ENCODE measurements at places on chromosomes 5 and 9.

DNA sequence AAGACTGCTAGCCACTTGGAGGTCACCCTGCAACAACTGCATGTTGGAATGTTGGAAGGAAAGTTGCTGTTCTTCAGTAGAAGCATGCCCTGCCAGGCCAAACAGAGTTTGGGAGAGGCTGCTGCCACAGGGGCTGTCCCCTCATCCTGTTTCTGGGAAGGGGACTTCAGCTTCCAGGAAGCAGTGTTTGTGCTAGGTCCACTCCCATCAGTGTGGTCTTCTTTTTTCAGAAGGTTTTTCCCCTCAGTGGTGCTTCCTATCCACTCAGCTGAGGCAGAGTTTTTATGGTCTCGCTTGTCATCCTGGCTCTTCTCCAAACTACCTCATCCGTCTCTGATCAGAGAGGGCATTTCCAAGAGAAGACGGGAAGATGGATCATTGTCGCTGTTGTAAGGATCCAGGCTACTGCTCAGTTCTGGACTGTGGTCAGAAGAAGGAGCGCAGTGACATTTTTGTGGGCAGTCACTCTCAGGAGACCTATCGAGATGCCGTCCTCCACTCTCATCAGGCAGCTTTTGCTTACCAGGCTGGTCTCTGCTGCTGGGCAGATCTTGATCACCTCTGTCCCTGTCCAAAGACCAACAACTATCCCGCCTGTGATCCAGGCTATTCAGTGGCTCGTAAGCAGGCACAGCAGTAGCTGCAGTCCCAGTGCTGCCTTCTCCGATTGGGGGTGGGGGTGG, 97.8 kb upstream of the C5orf63 start:
- no peak for DNase-seq

DNA sequence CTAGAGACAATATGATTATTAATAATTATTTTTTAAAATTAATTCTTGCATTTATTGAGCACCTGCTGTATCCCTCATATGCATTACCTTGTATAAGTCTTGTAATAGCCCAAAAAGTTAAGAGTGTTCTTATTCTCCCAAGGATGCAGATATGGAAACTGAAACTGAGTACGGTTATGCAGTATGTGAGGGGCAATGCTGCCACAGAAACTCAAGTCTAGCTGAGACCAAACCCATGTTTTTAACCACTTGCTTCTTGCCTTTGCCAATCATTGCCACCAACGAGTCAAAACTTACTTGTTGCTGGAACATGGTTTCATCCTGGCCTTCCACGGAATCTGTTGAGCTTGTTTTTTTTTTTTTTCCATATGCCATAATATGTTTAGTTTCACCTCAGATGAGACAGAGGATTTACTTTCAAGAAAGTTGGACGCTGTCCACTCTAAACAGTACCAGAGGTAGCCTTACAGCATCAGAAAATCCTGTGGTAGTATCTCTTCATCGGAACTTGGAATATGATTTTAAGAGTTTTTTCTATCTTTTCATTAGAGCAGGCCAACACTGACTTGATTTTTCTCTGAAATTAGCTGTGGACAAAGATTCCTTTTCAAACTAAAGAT, 27.9 kb downstream of the DOCK8 start:
- no peak for DNase-seq

GRCh38 chr9:2363781-2364180, 257.8 kb upstream of the VLDLR start:
- no peak for DNase-seq

DNA sequence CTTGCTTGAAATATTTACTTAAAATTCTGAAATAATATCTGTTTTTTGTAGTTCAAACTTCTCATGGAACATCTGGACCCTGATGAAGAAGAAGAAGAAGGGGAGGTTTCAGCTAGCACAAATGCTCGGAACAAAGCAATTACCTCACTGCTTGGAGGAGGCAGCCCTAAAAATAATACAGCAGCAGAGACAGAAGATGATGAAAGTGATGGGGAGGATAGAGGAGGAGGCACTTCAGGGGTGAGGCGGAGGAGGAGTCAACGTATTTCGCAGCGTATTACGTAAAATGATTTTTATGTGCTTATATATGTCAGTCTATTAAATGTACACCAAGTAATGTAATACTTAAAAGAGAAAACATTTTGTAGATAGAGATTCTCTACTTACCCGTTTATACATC, 185.4 kb downstream of the CPLANE1 start:
- DNase-seq: no peak

DNA sequence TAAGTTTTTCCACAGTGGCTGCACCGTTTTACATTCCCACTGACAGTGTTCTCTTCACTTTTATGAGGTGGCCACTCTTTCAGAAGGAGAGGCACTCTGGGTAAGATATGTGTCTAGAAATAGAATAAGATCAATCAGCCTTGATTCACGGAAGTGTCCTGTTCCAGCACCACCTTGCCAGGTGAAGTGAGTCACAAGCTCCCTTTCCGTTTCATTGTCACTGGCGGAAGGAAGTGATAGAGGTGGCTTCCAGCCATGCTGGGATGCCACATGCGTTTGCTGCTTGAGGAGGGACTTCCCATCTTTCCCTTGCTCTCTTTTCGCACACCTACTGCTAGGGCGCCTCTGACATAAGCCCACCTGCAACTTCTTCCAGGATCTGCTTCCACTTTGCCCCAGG, 217.1 kb downstream of the PIK3R1 start:
- DNase-seq: no peak

DNA sequence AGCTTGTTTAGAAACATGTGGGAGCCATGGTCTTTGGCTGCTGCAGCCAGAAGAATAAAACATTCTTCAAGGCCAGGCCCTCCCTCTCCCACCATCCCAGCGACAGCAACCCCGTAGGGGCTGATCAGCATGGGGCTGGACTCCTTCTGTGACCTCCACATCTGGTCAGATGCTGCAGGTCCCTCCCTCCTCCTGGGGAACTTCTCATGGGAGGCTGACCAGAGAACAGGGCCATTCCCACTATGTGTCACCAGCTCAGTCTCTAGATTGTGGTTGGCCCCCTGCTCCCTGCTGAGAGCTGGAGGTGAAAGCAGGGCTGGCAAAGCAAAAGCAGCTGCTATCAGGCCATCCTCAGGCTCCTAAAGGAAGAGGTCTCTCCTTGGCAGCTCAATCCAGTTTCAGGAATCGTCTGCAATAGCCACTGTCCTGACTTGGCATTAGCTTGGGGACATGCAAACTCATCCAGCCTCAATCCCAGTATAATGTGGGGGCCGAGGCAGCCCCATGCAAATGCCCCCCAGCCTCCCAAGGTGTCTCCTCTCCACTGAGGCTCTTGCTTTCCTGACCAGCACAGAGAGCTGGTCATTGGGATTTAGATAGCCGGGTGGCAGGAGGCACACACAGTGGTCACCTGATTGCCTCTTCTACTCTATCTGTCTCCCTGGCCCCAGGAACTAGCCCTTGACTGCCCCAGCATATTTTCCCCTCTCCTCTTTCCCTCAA, 81.5 kb downstream of the NRG2 start:
- no peak for DNase-seq

- DNase-seq: no peak
Observed at GRCh38 chr9:120948824-120949223, 22.2 kb upstream of the TRAF1 start.

GRCh38 chr9:70995511-70995910, 125.9 kb downstream of the TRPM3 start:
- no peak for DNase-seq

GRCh38 chr5:133487093-133487492, 125.2 kb downstream of the FSTL4 start:
- no peak for DNase-seq

- DNase-seq: no peak
Observed at GRCh38 chr9:113403646-113404045, 2.6 kb upstream of the ALAD start.

- no peak for DNase-seq
Observed at GRCh38 chr9:10858817-10859216, 246.0 kb upstream of the PTPRD start.

DNA sequence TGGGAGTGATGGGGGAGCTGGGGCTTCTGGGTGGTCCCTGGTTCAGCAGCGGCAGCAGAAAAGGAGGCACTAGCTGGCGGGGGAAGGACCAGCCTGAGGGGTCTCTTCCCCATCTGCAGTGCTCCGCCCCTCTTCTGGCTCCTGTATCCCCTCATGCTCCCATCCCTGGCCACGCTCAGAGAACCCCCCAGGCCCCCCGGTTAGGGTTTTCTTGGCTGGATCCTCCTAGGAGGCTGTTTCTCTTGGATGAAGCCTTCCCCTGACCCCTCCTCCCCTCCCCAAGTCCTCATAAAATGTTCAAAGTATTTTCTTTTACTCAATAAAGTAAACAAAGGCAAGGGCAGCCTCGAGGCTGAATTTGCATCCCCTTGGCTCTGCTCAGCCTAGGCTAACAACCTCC, 60.8 kb downstream of the FGF18 start:
- DNase-seq: no peak

- DNase-seq: no peak
Observed at GRCh38 chr5:81739291-81739690, 11.6 kb downstream of the SSBP2 start.

- no peak for DNase-seq
Observed at GRCh38 chr5:624118-624950, 12.2 kb downstream of the CEP72 start.

GRCh38 chr9:133991964-133992779, at the start of gene VAV2:
TSS of gene VAV2 (minus strand) at chr9:133992324. CDS start at chr9:133992278, 46 bp downstream.
- DNase-seq: no peak

DNA sequence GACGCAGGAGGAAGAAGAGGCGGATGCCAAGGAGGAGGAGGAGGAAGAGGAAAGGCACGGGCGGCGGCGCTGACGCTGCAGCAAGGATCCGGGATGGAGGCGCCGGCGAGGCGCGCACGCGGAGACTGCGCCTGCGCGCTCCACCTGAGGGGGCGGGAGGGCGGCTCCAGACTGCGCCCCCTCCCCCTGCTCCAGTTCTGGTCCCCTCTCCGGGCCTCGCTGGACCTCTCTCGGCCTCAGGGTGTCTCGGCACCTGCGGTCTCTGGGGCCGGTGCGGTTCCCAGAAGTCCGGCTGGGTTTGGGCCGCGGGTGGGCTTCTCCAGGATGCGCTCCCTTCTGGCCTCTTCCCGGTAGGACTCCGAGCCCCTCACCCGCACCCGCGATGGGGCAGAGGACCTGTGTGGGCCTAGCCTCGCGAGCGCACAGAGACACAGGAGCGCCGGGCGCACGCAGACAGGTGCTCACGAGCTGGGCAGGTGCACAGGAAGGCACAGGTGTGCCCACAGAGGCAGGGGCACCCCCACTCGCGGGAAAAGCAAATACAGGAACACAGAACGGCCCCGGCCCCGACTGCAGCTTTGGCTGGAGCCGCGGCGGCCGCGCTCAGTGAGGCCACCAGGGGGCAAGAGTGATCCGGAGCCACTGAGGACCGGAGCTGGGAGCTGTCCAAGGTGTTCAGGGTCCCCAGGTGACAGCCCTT, at the start of gene NPDC1:
Gene NPDC1, minus strand, starts transcription at position 90 of the 700 bp plus-strand sequence. CDS start 188 bp downstream, outside the sequence.
- peak; percentile 97 for DNase-seq

- no peak for DNase-seq
Observed at GRCh38 chr9:5186416-5187169, 1.2 kb upstream of the INSL6 start.

- no peak for DNase-seq
Observed at GRCh38 chr5:154209591-154210081, 19.1 kb downstream of the GALNT10 start.

DNA sequence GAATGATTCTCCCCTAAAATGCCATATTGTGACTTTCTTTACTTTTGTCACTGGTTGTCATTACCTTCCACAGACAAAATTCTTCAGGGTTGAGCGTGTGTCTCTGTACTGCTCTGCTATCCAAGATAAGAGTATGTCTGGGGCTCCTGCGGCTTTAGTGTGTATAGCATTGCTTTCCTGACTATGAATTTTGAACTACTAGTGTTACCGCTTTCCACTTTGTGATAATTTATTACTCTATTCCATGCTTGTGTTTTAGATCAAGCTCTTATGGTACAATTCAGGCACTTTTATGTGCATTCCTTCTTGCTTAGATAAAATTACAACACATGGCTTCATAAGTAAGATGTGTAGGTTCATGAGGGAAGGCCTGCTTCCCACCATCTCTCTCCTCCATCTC, 51.5 kb upstream of the MEF2C start:
- DNase-seq: no peak

DNA sequence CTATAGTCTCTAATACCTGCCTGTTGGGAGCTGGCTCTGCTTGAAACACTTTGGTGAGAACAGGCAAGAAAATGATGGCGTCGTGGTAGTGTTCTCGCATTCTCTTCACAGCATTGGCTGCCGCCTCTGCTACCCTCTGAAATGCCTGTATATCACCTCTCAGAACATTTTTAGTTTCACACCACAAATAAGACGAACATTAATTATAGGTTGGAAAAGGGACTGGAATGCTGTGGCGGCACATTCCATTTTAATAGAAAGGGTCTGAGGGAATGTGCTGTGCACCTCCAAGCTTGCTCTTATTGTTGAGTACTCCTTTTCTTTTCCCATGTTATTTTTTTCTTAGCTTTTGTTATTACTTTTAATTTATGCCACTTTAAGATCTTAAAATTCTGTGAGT, 134.6 kb upstream of the HMHB1 start:
- no peak for DNase-seq

All from GM12892 (cell line).